Cerebellar nuclear complex (tissue), 1 donor: ENCODE measurements at places on chromosomes 5 and 9.

DNA sequence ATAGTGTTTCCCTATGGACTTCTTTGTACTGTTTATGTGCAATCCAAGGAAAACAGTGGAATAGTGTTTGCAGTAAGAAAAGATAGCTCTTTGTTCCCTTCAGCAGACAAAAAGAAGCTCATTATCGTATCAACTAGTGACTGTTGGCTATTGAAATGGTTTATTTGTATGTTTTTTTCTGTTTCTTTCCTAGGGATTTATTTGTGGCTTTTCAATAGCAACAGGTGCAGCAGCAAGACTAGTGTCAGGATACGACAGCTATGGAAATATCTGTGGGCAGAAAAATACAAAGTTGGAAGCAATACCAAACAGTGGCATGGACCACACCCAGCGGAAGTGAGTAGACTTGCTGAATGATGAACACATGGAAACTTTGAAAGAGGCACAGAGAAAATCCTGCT is 65.1 kb downstream of the SLC44A1 start:
- no peak for DNase-seq

DNA sequence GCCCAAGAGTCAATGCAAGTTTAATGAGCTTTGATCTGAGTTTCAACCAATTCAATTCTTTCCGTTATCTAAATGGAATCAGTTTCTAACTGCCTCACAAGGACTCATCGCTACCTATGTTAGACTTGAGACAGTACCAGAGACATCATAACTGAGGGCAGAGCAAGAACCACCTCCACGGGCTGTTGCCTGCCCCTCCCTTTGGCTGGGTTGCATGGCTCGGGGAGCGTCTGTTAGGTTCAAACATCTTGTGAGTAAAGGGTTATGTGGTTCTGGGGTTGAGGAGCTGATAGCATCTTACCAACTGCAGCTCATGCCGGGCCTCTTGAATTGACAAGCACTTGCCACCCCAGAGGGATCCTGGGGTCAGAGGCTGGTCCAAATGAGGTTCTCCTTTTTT is 457.9 kb downstream of the ENC1 start:
- DNase-seq: no peak

- no peak for DNase-seq
Observed at GRCh38 chr5:122165559-122166078, 36.3 kb downstream of the ZNF474 start.

DNA sequence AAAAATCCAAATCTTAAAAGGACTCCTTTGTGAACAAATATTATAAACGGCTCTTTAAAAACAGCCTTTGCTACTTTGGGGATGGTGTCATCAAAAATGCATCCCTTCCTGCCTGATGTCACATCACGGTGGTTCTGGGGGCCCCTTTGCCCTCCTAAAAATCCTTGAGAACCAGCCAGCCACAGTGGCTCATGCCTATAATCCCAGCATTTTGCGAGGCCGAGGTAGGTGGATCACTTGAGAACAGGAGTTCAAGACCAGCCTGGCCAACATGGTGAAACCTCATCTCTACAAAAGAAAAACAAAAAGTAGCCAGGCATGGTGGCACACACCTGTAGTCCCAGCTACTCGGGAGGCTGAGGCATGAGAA is 43.9 kb downstream of the FNBP1 start:
- no peak for DNase-seq

DNA sequence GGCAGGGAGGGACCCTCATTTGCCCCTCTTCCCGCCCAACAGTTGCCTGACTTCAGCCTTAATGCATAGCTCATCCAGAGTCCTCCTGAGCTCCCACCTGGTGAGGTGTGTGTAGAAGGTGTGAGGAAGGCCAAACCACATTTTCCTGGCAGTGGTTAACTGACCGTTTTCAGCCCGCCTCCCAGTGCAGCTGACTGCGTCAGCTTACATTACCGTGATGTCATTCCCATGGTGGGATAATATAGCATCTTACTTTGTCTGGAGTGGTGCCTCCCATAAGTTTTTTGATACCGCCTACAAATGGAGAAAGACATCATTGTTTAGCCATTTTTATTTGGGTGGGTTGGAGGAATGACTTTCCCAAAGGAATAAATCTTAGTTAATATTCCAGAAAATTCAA is 151.9 kb downstream of the C9orf152 start:
- DNase-seq: no peak

GRCh38 chr5:144684899-144685298 is 514.2 kb downstream of the KCTD16 start:
- DNase-seq: no peak

DNA sequence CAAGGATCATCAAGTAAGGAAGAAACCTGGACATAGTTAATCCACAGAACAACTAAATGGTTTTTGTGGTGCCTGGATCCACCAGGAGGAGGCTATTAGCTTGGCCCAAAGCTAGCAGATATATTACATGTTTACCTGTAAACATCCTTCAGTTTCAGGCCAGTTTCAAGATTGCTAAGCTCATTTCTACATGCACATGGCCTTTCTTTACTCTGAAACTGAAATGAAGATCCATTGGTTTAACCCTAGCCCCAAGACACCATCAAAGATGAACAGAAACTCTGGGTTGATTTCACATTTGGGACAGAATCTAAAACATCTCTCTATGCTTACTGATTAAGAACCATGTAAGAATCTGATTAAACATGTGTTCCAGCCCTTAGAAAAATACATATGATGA is 611.8 kb downstream of the TLE1 start:
- no peak for DNase-seq

DNA sequence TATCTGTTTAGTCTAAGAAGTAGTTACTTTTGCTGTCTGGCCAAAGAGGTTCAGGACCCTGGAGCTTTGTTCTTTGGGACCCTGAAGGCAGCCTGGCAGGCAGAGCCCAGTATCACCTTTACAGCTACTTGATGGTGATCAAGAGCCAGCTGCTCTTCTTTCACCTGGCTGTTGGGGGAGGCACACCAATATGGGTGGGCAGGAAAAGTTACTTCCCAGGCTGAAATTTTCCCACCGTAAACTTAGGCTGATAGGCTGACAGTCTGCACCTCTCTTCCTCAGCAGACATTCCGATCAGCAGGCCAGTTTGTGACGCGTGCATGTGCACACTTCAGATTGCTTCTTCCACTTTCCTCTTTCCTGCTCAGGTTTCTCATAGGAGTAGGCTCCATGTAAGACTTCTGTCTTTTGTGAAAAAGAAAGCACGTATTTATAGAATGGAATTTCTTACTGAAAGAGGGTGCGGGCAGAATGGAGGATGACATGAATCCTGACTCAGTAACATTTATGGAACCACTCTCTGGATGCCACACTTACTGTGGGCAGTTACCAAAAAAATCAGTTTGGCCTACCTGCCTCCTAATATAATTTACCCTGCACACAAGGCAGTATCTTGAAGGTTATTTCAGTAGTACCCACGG is 223.9 kb upstream of the DMRT1 start:
- DNase-seq: no peak

DNA sequence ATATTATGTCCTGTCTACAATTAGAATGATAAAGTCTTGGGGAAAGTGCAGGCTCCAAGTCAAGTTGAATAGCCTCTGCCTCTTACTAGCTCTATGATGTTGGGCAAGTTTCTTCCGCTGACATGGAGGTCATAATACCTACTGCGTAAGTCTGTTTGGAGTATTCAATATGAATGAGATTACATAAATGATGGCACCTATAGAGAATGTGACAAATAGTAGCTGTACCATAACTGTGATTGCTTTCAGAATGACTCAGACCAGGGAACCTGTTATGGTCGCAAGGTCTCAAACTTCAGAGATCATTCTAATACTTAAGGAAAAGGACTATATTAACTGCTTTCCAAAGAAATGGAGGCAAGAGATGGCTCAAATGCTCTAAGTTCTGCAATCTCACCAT is 94.0 kb upstream of the ABCA1 start:
- DNase-seq: no peak

GRCh38 chr5:54663866-54664265 is 146.3 kb downstream of the SNX18 start:
- DNase-seq: no peak

DNA sequence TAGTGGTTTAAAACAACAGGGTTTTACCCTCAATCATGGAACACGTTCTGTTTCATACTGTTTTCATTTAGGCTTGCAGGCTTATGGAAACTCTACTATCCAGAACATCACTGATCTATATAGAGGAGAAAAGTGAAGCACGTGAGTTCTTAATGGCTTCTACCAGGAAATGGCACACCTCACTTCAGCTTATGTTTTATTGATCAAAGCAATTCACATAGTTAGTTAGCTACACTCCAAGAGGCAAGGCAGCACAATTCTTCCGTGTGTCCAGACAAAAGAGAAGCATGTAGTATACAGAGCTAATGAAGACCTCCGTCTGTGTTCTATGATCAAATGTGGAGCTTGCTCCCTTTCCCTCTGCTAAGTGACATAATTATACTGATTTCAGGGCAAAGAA is 353.3 kb upstream of the CD180 start:
- no peak for DNase-seq

DNA sequence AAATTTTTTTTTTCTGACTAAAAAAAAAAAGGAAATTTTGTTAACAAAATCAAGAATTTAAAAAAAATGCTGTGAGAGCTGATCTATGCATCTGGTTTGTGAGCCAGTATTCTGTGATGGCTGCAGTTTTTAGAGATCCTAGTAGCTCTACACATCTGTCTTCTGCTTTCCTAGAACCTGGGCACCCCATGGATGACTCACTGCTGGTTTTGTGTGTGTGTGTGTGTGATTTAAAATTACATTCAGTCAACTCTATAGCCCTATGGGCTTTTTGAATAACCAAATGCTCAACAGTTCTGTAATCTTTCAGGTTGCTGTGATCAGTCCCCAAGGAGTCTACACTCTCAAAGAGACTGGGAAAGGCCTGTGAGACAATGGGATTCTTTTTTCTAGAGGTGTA is 2.5 kb upstream of the PSMD5 start:
- no peak for DNase-seq

DNA sequence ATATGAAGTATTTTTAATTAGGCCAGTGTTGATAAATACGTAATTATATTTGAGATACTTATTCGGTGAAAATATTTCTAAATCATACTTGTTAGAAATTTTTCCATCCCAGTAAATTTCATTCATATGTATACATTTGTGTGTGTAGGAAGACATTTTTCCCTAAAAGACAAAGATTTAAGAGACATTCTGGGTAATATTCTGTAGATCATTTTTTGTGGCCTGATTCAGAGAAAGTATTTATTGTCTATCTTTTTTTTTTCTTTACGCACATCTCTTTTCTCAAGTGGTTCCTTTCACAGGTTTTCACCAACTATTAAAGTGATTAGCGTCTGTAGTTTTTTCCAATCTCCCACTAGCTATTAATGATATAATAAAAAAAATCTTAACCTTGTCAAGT is 224.1 kb downstream of the MEF2C start:
- DNase-seq: no peak

GRCh38 chr5:149948993-149949392 is 4.4 kb upstream of the PDE6A start:
- DNase-seq: no peak

- no peak for DNase-seq
Observed at GRCh38 chr9:19440823-19441580, 32.2 kb downstream of the ACER2 start.

- DNase-seq: no peak
Observed at GRCh38 chr5:6112538-6112937, 265.8 kb downstream of the MED10 start.

- no peak for DNase-seq
Observed at GRCh38 chr9:129785866-129786265, 17.1 kb upstream of the TOR1B start.

DNA sequence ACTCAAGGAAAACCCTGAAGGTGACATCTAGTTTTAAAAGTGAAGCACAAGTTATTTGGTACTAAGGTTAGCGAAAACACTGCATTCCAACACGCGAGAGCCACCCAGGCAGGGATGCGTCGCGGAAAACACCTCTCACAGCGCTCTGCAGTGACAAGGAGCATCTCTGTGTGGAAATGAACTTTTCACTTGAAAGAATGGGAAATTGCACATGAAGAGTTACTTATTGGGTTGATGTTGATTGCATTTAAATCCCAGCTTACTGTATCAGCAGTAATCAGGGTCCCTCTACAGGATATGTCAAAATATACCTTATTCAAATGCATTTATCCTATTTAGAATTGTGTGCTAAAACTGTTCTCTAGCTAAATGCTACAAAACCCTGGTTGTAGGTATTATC is 144.4 kb downstream of the BNC2 start:
- no peak for DNase-seq

- no peak for DNase-seq
Observed at GRCh38 chr9:88435336-88435735, 47.1 kb downstream of the SPIN1 start.

DNA sequence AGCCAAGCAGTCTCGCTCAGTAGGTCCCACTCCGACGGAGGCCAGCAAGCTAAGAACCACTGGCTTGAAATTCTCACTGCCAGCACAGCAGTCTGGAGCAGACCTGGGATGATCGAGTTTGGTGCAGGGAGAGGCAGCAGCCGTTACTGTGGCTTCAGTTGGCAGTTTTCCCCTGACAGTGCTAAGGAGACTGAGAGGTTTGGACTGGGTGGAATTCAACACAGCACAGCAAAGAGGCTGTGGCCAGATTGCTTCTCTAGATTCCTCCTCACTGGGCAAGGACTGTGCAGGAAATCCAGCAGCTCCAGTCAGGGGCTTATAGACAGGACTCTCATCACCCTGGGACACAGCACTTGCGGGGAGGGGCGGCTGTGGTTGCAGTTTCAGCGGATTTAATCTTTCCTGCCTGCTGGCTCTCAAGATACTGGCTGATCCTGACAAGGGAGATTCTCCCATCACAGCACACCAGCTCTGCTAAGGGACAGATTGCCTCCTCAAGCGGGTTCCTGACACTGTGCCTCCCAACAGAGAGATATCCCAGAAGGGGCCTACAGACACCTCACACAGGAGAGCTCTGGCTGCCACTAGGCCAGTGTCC is 122.1 kb downstream of the YIPF5 start:
- no peak for DNase-seq

DNA sequence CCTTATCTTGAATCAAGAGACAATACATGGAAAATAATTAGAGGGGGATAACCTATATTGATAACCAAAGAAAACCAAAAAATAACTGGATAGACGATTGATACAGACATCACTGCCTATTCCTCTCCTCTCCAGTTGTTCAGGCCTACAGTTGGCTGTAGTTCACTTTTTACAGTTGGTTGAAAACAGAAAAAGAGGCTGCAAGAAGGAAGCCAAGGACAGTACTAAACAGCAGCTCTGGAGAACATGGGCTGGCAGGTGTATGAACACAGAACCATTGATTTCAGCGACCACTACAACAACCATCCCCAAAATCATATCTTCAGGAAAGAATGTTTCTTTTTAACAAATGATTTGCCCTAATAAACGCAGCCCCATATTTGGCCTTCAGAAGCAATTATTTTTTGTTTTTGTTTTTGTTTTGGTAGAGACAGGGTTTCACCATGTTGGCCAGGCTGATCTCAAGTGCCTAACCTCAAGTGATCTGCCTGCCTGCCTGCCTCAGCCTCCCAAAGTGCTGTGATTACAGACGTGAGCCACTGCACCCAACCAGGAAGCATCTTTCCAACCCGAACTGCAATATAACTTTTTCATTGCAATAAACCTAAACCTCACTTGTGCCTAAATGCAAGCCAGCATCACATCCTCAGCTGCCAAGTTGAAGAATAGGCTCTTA is 64.3 kb downstream of the MLLT3 start:
- DNase-seq: no peak

- DNase-seq: no peak
Observed at GRCh38 chr5:158658446-158659230, 441.1 kb downstream of the EBF1 start.
